NB4 (cell line): ENCODE measurements at places on chromosomes 6 and 20.

DNA sequence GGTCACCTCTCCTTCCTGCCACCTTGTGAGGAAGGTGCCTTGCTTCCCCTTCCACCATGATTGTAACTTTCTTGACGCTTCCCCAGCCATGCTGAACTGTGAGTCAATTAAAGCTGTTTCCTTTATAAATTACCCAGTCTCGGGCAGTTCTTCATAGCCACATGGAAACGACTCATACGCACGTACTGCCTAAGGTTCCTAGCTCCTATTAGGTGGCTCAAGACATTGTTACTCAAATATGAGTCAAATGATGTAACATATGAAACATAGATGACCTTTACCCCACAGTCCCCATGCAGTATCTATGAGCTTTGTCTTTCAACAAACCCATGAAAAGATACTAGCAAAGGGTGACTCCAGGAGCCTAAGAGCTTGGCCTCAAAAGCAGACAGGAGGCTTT is 98.3 kb downstream of the SIM1 start:
- peak; percentile 69 for DNase-seq

DNA sequence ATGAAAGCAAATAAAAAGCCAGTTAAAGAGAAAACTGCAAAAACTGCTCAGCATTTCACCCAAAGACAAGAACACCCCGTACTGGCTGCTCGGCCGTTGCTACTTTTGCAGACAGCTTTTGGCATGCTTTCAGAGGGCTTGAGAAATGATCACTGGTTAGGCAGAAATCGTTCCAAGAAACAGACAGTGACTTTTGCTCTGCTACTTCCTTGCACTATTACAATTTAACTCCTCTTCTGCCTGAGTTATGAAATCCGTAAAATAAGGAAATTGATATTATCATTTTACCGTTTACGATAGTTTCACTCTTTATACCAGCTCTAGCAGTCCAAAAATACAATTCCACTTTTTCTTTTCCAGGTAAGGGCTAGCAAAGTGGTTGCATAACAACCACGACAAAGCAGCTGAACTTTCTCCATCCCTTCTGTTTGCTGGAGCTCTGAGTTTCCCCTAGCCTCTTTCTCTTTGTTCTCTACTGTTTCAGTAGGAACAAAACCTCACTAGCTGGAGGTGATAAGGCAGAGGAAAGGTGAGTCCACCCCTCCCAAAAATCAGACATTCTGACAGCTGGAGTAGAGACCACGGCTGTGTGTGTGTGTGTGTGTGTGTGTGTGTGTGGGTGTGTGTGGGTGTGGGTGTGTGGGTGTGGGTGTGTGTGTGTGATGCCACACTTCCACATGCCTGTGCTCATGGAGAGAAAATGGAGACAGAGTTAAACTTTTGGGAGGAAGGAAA is 191.8 kb upstream of the RREB1 start:
- DNase-seq: peak; percentile 83

DNA sequence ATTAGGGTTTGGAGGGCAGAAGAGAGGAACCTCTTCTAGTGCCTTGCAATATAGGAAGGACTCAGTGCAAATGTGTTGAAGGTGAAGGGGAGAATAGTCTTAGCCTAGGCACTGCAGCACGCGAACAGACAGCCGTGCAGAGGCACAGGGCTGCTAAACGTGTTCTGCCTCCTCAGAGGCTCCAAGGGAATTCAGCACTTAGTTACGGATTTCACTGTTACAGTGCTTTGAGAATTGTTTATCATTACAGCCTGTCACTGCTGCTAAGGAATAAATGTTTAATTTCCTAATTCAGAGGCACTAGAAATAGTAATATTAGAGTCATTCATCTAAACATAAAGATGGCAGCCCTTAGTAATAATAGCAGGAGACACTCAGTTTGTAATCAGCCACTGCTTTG is 116.4 kb upstream of the SLC22A16 start:
- no peak for DNase-seq

- no peak for DNase-seq
These were observed 77.0 kb downstream of the JPH2 start for GRCh38 chr20:44109951-44110361.

GRCh38 chr6:139324301-139324555 is 32.4 kb upstream of the TXLNB start:
- no peak for DNase-seq

GRCh38 chr6:137849181-137849980 is 17.7 kb upstream of the TNFAIP3 start:
- no peak for DNase-seq

DNA sequence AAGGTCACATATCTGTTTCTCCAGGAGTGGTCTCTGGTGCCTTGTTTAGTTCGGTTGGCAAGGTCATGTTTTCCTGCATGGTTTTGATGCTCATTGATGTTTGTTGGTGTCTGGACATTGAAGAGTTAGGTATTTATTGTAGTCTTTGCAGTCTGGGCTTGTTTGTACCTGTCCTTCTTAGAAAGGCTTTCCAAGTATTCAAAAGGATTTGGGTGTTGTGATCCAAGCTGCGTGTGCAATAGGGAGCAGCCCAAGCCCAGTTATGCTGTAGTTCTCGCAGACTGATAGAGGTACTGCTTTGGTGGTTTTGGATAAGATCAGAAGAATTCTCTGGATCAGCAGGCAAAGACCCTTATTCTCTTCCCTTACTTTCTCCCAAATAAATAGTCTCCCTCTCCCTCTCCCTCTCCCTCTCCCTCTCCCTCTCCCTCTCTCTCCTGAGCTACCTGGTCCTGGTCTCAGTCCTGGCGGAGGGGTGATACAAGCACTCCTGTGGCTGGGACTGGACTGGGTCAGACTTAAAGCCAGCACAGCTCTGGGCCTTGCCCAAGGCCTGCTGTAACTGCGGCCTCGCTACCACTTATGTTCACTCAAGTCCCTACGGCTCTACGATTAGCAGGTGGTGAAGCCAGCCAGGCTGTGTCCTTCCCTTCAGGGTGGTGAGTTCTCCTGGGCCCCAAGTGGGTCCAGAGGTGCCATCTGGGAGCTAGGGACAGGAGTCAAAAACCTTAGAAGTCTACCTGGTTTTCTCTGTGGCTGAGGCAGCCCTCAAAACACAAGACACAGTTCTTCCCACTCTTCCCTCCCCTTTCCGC is 27.3 kb upstream of the GRM4 start:
- DNase-seq: no peak

GRCh38 chr6:10481101-10481500 is 40.0 kb upstream of the GCNT2 start:
- no peak for DNase-seq

GRCh38 chr20:63737945-63738686 is 1.5 kb upstream of the SLC2A4RG start:
- DNase-seq: no peak

GRCh38 chr6:37059344-37060194 is 54.1 kb downstream of the FGD2 start:
- DNase-seq: peak; percentile 76

GRCh38 chr20:9269280-9269971 is 200.5 kb downstream of the PLCB4 start:
- DNase-seq: no peak

- DNase-seq: peak; percentile 75
These were observed 2.5 kb downstream of the NTSR1 start for GRCh38 chr20:62710886-62711702.

DNA sequence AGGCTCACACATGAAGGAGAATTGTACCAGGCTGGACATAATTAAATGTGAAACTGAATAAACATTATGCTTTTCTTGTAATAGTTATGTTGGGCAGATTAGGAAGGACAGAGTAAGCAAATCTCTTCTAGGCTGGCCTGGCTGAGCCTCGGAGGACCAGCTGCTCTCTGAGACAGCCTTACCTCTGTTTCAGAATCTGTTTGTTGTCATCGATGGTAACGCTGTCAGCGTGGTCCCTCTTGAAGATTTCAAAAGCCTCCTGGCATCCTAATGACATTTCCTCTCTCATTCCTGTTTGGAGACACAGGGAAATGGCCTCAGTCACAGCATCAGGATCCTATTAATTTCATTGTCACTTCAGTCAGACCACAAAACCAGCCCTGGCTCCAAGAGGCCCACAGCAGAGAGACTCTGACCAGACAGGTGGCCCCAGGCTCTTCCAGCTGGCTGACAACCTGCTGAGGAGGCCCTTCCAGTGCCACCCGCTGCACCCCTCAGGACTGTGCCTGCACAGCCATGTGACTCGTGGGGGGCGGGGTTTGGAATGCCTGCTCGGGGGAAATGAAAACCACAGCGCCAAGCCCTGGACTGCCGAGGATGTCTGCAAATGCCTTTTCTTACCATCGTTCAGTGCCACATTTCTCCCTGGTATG is 108.5 kb upstream of the KCNK16 start:
- DNase-seq: peak; percentile 23

DNA sequence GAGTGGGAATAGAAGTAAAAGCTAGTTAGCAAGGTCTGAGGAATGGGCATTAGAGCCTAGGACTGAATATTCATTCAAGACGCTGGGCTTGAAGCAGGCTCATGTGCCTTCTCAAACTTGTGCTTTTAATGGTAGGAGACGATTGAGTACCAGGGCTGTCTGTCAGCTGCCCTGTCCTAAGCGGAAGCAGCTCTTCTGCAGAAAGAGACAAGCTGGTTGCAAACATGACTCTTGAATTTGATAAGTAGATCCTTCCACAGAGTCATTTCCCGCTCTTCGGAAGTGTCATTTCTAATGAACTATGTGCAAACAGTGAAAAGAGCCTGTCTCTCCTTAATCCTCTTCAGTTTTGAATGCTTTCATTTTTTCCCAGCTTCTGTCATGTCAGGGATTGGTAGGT is 176.4 kb downstream of the TFAP2B start:
- no peak for DNase-seq

DNA sequence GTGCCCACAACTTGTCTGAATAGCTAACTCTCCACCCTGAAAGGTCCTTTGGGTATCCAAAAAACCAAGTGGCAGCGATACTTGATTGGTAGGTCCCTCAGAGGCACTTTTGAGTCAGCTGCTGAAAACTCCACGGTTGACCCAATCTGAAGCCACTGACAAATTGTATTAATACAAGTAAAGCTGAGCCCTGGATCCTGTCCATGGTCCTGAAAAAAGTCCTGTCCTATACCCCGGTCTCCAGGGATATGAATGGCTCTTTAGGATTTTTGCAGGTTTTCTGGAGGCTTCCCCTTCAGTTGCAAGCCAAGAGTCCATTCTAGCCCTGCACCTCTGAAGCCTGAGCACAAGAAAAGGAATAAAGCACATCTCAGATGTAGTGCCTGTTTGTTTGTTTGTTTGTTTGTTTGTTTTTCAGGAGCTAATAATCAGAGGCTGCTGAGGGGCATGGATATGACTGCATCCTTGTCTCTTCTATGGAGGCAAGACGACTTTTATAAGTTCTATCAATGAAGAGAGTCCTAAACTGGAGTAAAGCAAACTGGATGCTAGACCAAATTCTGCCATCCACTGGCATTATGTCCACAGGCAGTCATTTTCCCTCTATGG is 1.7 kb upstream of the SLC12A5 start:
- peak; percentile 74 for DNase-seq

GRCh38 chr6:16064671-16065072 is 64.2 kb upstream of the MYLIP start:
- no peak for DNase-seq

DNA sequence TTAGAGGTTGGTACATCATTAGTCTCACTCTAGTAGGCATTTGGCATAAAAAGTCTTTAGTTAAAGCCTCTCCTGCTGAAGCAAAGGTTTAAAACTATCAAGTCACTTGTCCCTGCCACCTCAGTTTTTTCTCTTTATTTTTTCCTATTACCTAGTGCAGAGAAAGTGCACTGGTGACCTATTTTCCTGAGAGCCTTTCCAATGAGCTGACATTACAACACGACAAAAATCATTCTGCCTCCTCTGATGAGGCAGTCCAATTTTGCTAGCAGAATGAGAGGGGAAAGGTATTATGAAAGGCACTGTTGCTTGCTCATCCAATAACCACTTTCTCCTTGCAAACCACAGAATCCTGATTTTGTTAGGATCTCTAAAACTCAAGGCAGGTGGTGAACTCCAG is 73.3 kb upstream of the SGK1 start:
- DNase-seq: no peak

DNA sequence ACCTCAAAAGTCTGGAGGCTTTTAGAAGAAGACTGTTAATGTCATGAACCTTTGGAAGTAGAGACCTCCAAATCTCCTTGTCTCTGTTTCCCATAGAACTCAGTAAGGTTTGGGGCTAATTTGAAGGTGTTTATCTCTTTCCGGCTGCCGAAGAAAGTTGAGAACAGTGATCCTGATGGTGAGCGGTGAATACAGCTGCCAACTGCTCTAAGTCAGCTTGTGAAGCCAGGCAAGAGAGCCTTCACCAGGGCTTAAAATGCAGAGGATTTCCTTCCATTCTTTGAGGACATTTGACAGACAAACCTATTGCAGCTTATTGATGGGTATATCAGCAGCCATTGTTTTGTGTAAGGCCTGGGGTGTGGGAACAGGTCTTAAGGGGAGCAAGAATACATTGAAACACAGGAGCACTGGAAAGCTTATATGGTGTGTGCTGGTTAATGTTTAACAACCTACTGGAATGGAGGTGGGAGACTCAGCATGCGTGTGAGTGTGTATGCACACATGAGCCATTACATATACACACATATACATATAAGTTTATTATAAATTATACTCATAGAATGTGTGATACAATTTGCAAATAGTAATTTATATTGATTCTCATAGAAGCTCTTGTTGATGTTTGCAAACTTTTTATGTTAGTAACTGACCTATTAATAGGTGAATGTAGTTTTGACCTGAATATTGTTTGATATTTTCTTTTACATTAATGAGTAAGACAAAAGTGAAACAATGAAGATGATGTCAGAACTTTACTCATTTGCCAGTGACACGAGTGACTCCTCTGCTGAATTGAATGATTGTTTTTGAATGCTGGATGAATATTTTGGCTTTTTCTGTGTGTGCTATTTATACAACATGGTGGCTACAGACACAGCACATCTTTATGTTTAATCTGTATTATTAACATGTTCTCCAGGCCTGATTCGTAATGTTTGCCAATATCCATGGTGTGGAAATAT is 18.1 kb downstream of the PLEKHG1 start:
- DNase-seq: no peak

DNA sequence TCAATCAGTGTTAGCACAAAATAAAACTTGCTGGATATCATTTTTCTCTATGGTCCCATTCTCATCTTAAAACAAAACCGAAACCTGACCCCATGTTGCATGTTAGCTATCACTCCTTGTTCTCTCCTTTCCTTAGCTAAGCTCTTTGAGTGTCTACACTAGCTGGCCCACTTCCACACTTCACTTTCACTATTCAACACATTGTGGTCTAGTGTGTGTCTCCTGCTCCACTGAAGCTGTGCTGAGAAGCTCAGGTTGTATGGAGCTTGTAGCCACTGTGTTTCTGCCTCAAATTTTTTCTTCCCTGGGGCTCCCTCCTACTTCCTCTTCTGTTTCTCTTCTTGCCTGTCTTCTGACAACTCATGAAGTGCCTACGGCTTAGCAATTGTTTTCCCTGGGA is 223.0 kb downstream of the NKAIN2 start:
- no peak for DNase-seq

DNA sequence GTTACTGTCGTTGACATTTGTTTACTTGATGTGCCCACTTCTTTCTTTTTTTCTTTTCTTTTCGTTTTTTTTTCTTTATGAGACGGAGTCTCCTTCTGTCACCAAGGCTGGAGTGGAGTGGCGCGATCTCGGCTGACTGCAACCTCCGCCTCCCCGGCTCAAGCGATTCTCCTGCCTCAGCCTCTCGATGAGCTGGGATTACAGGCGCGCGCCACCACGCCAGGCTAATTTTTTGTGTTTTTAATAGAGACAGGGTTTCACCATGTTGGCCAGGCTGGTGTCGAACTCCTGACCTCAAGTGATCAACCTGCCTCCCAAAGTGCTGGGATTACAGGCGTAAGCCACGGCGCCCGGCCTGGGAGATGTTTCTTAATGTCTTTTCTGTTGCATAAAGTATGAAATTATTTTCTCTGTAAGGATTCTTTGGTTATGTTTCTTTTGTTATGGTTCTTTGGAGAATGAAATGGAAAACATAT is 33.3 kb upstream of the PRSS16 start:
- no peak for DNase-seq
